ENCODE measurements at places on chromosomes 4 and X. TPM values are rescaled to one million over a fixed set of nuclear protein-coding genes. Genes with fewer than 3 reads are reported as not detected.

Gene POLN
- 3.2 TPM for total RNA-seq

Gene ATG4A
- 24.9 TPM for total RNA-seq

Gene NPY2R
- total RNA-seq = 1.6 TPM

Gene GPC3
- 2.6 TPM for total RNA-seq

Gene CSAG1
- not detected for total RNA-seq

Gene NLGN4X
- 0.95 TPM for total RNA-seq

Gene EXOC1L
- not detected for total RNA-seq

Gene MED28
- 22.8 TPM for total RNA-seq

Gene SYP
- 3.2 TPM for total RNA-seq

Gene CTAG1A
- not detected for total RNA-seq

Gene CTAG1B
- total RNA-seq = not detected

Gene HOPX
- total RNA-seq = 2.0 TPM

Gene ADH1B
- total RNA-seq = 1,563 TPM

Gene TBX22
- not detected for total RNA-seq

Gene TCEANC
- total RNA-seq = 2.6 TPM

Gene GPM6B
- total RNA-seq = 33.7 TPM

Gene KIT
- 17.6 TPM for total RNA-seq
